ENCODE measurements at places on chromosomes 12 and 14.

- DNase-seq, result no peak
Measured at GRCh38 chr14:32397861-32398640, 69.0 kb downstream of the AKAP6 start.

DNA sequence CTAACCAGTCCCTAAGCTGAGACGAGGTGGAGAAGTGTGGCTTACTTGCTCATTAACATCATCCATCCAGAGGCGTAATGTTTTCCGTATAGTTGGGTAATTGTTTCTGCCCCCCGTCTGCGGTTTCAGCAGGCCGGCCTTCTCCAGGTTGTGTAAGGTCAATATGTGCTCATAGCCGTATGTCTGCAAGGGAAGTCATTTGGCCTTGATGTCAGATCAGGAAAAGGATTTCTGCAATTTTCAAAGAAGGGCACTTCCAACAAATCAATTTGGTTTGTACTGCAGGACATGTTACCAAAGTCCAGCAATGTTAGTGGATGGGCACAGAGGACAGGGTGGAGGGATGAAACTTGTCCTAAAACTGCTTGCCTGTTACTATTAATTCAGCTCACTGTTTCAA, 9.9 kb upstream of the DIABLO start:
- DNase-seq, result peak; percentile 92

DNA sequence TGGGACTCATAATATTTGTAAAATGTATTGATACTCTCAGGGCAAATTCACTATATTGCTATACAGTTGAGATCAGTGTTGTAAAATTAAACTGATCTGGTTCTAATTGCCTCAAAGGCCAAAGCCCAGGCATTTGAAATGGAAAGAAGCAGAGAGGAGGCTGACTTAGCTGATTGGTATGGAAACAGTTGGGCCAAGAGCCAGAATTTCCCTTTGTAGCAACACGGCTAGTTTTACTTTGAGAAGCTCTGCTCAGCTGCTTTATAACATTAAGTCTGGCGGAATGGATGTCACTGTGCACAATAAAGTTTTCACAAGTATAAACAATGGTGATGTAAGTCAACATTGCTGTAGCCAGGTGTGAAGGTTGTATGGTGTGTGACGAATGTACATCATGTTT, 186.4 kb downstream of the MSRB3 start:
- DNase-seq, result no peak

DNA sequence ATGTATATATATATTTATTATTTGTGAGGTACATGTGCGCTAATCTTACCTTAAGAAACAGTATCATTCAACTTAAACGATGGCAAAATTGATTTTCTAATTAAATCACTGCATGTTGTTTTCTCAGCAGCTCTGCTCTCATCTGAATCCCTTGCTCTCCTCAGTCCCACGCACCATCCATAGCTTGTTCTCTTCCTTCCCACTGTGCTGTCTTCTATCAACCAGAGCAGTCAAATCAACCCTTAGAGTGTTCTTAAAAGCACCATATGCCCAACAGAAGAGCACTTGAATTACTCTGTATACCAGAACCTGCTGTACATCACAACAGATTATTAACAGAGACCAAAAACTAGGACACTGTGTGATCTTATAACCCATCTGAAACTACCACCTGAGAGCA, 209.4 kb upstream of the G2E3 start:
- no peak for DNase-seq

DNA sequence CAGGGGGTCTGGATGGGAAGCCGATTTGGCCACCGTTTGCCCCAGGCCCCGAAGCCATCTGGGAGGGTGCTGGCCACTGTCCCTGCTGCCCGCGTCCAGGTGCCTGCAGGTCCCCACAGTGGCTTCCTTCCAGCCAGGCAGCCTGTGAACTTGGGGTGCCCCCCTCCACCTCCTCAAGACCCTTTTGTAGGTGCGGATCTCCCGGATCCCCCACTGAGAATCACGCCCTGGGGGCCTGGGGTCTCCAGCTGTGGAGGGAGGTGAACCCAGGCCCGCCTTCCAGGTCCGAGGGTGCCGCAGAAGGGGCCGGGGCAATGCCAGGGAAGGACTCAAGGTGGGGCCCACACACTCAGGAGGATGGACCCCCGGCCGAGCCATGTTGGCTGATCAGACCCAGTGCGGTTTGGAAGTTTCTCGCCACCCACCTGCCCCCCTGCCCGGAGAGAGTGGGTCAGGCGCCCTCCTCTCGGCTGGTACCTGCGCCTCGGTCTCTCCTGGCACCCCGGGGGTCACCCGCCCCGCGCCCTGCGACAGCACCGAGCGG, 1.7 kb downstream of the MMP17 start:
- no peak for DNase-seq

- DNase-seq, result no peak
Measured at GRCh38 chr12:5792343-5792742, 152.7 kb downstream of the ANO2 start.

GRCh38 chr14:88063811-88064210, 58.9 kb downstream of the GPR65 start:
- DNase-seq, result no peak

- DNase-seq, result no peak
Measured at GRCh38 chr12:67512061-67512460, 136.5 kb upstream of the DYRK2 start.

DNA sequence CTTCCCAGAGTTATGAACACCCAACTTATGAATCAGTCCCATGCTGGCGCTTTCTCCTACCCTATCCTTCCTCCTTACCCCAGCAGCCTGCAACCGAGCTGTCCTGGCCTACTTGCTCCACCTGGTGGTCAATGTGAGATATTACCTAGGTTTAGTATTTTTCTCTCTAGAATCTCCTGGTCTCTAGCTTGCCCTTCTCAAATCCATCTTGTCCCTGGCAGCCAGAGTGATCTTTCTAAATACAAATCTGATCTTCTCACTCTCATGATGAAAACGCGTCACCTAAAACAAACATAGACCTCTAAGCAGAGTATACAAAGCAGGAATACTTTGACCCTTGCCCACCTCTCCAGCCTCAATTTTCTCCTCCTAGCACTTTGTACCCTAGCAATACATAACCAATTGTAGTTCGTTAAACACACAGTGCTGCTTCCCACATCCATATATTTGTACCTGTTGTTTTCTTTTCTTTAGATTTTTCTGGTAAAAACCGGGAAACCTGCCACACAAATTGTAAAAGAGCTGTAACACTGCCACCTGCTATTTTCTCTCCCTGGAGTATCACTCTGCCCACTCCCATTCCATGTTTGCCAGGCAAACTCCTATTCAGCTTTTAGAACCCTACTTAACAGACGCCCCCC, 20.0 kb upstream of the TCP11L2 start:
- peak; percentile 69 for DNase-seq

- DNase-seq, result peak; percentile 88
Measured at GRCh38 chr12:10392394-10392930, 2.6 kb upstream of the KLRK1 start.

DNA sequence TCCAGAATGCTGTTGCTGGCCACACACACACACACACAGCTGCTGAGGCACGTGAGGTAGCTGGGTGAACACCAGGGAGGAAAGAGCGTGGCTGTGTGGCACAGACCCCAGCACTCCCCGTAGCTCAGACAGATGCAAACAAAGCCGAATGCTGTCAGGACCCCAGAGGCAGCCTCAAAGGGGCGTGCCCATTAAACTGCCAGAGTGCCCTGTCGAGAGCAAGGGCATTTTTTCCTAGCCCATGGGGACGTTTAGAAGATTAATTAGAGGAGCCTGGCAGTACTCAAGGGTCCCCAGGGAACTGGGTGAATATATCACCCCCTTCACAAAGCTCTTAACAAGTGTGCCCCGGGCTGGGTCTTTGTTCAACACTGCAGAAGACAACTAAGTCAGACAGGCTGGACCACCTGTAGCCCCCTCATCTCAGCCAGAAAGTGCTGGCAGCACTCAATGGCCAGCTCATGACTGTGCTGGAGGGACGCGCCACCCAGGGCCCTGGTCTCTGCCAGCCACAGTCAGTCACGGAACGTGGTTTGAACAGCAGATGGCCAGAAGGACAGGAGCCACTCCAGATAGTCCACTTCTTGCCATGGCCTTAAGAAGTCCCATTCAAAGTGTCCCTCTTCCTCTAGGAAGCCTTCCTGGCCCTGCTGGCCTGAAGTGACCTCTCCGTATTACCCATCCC, 37.5 kb downstream of the TTC7B start:
- no peak for DNase-seq

DNA sequence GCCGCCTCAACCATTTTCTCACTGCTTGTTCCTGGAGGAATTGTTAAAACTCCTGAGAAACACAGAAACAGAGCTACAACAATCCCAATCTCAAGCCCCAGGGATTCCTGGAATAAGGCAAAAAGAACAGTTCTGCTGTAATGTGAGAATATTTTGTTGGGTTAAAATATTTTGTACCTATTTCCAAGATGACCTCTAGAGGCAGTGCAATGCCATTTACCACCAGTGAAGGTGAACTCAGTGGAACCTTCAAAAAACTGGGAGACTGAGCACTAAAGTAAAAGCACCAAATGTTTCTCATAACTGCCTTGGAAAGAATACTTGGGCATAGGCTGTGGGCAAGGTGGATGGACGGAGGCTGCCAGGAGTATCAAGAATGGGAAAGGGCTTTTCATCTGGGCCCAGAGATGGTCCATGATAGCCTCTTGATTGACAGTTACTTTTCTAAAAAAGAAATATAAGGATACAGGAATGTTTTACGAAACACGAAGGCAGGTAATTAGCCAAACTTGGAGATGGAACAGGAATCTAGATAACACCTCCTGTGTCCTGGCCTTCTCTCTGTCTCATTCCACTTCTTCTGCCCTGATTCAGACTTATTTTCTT, 334.0 kb upstream of the FLRT2 start:
- no peak for DNase-seq

DNA sequence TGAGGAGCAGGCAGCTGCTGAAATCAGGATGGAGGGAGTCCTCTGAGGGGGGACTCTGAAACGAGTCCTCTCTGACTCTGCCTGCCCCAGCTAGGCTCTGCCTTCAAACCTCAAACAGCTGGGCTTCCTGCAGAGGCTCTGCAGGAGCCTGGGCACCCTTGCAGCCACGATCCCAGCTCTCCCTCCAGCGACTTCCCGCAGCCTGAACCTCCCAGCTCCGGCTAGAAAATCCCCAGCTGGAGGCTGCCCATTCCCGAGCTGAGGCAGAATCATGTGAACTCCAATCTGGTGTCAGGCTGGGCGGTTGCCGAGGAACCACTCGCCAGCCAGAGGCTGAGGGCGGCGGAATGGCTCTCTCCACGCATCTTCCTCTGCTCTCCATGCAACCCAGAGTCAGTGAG, at the start of gene GPR68:
Gene GPR68, minus strand, starts transcription at position 204 of the 401 bp plus-strand sequence. CDS start 9,654 bp downstream, outside the sequence.
- peak; percentile 78 for DNase-seq

DNA sequence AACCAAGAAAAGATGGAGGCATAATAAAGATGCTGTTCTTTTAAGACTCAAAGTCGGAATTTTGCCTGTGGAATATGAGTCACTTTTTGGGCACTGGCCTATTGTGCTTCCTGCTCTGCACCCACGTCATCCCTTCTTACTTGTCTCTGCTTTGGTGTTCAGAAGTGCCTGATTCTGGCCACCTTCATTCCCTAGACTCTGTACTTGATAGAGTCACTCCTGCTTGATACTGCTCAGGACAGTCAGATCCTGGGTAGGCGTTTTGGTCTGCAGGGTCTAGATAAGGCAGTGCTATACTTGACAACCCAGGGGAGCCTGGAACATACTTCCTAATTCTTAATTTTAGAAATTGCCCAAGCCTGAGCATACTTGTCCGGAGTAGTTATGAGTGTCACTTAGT, 1.9 kb downstream of the LRRK2 start:
- DNase-seq, result no peak

DNA sequence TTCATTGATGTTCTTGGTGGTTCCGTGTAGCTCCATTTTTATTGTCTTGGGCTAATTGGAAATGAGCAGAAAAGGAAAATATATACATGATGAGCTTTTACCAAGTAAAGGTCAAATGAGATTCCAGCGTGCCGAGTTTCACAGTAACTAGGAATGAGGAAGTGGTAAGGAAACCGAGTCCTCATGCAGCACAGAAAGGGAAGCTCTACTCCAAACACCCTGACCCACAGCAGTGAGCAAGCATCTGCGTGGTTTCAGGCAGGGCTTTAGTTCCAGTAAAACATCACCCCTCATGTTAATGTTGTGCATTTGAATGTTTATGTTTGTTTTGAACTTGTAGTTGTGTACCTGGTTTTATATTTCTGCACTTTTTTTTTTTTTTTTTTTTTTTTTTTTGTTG, 208.0 kb downstream of the SLC41A2 start:
- peak; percentile 77 for DNase-seq

DNA sequence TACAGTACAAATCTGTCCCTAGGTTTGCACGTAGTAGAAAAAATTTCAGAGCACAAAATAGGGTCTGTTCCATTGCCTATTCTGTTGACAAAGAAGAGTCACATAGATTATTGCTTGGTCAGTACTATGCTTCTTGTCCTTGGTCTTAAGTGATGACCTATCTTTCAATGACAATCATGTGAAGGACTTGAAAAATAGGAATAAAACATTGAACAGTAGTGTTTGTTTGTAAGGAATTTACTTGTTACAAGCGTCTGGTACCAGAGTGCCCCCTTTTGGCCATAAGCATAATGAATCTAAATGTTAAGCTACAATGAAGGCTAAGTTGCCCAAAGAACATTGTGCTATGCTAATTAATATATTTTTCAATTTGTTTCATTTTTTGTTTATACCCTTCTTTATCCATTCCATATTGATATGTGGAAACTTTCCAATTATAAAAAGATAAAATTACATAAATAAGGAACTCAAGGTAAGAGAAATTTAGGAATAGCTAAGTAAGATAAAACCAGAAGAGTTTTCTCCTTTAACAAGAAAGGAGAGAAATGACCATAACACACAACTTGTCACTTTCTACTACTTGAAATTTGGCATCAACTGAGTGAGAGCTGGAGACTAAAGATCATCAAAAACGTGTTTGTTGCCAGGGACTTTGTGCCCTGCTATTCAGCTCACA, 204.7 kb downstream of the EPS8 start:
- DNase-seq, result no peak

DNA sequence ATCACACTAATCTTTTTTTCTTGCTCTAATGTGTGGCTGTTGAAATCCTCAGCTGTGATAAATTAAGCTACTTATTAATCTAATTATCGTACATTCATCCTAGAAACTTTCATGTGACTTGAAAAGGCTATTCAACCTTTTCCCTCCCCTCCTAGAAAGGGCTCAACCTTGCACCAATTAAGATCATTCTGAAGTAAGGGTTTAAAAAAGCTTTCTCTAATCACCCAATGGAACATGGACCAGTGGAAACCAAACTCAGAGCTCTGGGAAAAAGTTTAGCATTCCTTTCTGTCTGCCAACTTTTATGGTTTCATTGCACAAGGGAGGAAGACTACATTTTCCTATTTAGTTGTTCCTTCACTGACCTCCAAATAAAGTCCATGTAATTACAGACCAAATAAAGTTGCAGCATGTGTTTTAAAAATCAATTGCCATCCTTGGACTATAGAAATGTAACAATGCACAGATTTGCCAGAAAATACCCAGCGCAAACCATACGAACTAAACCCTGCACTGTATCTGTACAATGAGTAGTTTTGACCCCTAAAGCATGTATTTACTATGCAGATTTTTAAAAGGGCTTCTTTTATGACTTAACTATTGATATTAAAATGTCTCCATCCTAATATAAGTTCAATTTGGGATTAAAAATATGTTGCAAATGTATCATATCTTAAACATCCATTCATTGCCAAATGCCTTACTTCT, 142.6 kb upstream of the OTX2 start:
- DNase-seq, result no peak

- no peak for DNase-seq
Measured at GRCh38 chr12:125110641-125111360, 45.6 kb downstream of the AACS start.

All from HL-60 (cell line).